ENCODE measurements at places on chromosomes 11 and 22.

- DNase-seq: no peak
Observed at GRCh38 chr11:94788396-94788795, 20.2 kb downstream of the AMOTL1 start.

DNA sequence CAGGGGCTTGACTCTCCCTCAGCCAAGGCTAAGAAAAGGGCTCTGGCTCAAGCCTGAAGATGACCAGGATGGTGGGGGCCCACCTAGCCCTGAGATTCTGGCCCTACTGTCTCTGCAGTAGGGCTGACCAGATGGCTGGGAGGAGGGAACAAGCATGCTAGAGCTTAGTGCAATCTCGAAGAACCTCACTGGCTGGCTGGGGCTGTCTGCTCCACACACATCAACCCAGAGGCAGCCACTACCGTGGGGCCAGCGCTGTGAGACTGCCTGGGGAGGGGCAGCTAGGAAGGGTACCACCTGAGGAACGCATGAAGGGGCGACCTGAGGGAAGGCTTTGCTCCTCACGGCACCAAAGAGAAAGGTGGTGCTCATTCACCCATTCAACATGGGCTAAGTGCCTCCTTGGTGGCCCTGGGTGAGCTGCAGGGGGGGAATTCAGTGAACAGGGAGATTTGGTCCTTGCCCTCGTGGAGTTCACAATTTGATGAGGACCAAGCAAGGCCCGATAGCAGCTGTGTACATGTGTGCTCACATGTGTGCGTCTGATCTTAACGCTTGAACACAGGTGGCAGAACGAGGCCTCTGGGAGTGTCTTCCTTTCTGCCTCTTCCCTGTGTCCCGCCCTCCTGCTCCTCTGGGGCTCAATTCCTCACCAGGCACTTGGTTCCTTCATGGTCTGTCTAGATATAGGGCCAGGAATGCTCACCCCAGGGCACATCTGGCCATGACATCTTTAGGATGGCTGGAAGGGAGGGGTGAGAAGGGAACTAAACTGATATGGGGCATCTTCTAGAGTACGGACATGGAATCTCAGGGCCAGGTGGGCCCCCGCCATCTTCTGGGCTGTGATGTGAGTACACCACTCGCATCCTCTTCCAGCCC is 102.3 kb upstream of the PITPNB start:
- no peak for DNase-seq

DNA sequence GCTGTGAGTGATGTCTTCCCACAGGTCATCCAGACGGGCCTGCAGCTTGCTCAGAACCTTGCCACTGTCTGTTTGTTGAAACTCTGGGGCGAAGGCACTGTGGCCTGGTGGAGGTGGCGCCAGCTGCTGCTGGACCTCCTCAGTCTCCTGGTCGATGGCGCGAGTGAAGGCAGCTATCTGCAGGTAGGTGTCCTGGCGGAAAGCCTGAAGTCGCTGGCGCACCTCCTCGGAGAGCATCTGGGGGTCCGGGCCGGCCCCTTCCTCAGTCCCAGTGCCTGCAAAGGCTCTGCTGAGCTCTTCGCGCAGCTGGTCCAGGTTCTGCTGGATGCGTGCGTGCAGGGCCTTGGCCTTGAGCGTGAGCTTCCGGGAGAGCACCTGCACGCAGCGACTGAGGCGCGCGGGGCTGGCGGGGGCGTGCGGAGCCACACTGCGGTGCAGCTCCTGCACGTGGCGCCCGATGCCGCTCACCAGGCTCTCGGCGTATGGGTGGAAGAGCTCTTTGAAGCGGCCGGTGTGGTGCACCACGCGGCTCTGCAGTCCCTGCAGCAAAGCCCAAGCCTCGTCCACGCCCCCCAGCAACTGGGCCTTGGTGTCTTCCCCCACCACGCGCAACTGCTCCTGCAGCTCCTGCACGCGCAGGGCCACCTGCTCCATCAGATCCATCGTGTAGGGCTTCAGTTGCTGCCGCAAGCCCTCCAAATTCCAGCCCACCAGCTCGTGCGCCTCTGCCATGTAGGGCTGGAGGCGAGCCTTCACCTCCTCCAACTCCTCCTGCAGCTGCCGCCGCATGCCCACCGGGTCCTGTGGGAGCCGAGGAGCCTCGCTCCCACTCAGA is 1.3 kb downstream of the APOA5 start:
- no peak for DNase-seq

- DNase-seq: no peak
Observed at GRCh38 chr11:126604461-126604860, 249.0 kb downstream of the ST3GAL4 start.

- DNase-seq: no peak
Observed at GRCh38 chr22:40928657-40929056, 22.5 kb upstream of the RBX1 start.

DNA sequence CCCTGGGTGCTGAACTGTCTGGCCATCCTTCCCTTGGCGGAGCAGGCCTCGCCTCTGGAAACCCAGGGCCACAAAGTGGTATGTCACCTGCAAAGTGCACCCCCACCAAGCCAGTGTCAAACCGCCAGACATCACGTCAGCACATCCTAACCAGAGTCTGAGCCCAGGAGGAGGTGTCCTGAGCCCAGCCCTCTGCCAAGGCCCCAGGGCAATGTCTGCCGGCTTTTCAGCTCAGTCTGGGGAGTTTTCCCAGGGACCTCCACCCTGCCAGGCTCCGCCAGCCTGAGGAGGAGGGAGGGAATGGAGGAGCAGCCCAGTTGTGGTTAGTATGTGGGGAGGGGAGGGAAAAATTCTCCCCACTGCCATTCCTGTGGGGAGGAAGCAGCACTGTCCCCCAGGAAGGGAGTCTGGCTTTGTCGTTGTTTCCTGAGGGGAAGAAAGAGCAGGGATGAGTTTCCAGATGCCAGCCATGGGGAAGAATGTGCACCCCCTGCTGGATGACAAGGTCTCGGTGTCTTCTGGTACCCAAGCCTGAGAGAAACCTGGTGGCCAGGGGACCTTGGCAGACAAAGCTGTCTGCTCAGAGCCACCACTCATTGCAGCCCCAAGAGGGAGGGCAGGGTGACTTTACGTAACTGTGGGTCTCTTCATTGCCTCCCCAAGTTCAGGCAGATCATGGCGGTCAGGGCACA is 81.4 kb upstream of the CD82 start:
- no peak for DNase-seq

GRCh38 chr22:23709107-23709506 is 18.3 kb downstream of the RGL4 start:
- DNase-seq: no peak

GRCh38 chr11:118524356-118524755 is 2.9 kb upstream of the TTC36 start:
- DNase-seq: no peak

DNA sequence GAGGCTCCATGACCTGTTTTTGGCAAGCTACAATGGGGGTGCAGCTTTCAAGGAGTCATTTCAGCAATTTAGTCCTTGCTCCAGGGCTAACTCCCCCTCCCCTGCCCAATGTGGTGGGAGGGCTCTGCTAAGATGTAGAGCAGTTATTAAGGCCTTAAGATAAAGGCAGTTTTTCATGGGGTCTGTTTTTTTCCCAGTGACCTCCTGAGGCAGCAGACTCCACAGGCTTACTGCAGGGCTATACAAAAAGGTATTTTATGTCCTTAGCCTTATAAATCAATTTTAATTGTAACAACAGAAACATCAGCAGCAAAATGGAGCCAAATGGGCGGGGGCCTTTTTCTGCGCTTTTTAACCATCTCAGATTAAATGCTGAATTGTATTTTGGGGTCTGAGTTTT is 192.3 kb downstream of the KIRREL3 start:
- no peak for DNase-seq

DNA sequence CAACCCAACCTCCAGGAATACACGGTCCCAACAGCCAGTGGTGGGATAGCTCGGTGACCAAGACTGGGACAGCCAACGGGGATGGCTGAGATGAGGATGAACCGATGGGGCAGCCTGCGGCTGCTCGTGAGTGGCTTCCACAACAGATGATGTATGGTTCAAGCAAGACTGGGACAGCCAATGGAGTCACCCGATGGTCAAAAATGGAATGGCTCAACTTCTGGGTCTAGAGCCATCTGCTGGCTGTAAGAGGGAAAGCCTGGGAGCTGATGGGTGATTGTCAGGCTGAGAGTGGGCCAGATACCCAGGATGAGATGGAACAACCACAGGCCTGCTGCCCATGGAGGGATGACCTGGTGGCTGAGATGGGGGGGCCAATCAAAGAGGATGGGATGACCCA is 35.5 kb downstream of the SYT7 start:
- no peak for DNase-seq

- no peak for DNase-seq
Observed at GRCh38 chr11:95924414-95924760, 480 bp upstream of the MTMR2 start.

GRCh38 chr11:94326947-94327346 is 22.6 kb downstream of the IZUMO1R start:
- no peak for DNase-seq

DNA sequence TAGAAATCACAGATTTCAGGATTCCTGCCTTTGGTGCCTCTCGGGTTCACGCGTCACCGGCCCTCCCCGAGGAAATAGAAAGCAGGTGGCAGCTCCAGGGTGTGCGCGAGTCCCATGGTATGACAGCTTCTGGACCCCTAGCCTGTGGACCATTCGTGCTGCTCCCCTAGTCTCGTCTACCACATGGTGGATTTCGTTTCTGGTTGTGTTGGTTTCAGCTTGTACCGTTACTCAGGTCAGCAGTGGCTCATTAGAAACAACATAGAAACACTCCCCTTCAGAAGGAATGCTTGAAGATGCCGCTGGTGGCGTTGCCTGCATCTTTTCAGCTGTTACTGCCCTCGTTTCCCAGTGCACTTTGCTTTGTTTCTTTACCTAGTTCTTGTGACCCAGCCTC is 700 bp downstream of the TTC17 start:
- DNase-seq: no peak
